ENCODE measurements at places on chromosomes 13 and 19.

DNA sequence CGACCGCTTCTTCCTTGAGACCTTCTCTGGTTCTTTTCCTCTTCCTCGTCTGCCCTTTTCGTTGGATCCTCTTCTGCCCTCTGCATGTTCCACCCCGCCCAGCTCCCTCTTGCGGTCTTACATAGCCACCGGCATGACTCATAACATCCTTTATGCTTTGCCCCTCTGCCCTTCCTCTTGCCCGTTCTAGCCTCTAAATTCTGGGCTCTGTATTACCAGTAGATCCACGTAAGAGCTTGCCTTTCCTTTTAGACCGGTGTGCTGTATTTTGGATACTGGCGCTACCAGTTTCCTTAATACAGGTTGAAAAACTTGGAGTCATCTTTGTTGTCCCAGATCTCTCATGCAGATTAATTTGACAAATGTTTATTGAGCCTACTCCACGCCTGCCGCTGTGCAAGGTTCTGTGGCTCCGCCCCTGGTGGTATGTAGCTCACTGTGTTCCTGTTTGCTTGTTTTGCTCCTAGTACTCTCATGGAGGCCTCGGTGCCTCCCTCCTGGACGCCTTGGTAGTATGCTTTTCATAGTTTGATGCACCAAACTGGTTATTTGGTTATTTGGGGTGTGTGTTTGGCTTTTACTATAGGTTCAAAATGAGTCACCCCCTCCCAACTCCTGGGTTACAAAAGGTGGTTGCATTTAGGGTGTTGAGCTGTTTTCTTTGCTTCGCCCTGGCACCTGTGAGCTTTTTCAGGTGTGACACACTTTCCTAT is 1.7 kb downstream of the GTF3A start:
- DNase-seq, result peak; percentile 92

- no peak for DNase-seq
Measured at GRCh38 chr13:41178040-41178439, 16.3 kb downstream of the KBTBD7 start.

DNA sequence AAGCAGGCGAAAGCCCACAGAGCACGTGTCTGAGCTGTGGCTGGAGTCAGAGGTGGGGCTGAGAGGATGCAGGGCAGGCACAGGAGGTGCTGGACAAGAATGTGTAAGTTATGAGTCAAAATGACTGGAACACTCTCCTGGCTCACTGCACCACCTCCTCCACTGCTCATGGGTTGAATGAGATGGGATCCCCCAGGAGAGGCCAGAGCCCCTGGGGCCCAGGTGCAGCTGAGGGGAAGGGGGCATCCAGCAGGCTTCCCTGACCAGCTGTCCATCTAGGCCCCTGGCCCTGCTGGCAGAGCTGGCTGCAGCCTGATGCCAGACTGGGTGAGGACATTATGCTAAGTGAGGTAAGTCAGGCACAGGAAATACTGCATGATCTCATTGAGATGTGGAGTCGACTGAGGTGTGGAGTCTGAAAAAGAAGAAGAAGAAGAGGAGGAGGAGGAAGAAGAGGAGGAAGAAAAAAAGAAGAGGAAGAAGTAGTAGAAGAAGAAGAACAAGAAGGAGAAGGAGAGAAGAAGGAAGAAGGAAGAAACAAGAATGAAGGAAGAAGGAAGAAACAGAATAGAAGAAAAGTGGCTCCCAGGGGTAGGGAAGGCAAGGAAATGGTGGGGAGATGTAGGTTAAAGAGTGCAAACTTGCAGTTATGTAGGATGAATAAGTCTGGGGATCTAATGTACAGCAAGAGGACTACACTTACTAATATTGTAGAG is 747.4 kb downstream of the UQCRFS1 start:
- DNase-seq, result no peak

DNA sequence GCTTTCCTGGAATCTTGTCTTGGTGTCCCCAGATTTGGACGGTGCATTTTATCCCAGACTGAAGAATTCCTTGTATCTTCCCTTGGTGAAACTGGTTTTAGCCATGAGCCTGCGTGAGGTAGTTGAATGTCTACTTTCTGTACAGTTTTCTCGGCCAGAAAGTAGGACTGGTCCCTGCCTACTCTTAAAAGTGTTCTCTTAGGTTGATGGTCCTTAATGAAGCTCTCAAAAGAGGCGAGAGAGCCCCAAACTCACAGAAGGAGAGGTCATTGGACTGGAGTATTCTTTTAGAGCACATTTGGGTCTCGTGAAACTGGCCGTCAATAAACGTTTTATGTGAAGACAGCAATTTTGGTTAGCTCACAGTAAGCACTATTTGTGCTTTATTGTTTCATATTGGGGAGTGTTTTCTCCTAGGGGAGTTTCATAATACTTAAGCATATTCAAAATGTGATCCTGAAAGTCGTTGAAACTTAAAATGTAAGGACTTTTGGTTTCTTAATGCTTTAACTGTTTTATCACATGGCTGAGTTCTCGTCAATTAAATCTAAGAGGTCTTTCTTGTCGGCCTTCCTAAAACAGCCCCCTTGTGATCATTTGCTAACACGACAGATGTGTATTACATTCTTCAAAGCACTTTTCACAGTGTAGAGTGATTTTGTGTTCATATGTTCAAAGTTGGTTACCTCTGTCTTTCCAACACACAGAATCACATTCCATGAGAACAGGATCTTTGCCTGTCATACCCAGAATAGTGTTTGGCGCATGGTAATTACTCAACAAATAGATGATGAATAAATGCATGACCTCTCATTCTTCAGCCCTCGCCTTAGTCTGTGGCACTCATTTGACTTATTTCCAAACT is 889 bp downstream of the GTF2F2 start:
- DNase-seq, result peak; percentile 61

DNA sequence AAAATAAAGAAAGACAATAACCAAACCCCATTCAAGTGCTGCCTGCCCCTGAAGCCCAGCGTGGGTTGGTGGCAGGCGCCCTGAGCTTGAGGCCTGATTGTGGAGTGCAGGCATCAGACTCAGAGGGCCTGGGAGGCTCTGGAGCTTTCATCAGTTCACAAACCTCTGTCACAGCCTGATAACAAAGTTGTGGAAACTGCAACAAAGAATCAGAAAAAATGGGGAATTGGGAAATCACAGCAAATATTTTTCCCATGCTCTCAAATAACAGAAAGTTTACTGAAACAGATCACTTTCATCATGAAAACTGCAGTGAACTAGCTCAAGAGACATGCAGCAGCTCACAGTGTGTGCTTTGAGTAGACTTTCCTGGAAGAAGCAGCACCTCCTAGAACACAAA is 793.6 kb downstream of the UQCRFS1 start:
- no peak for DNase-seq

Measured in hematopoietic multipotent progenitor cell treated with erythropoietin and hydrocortisone succinate and interleukin-3 and kit ligand, for 8 days (in vitro differentiated cells).